ENCODE measurements at places on chromosomes 16 and 17.

GRCh38 chr16:66844342-66845079 is at the start of gene CA7:
CA7 (plus strand) TSS chr16:66844414; CDS start chr16:66844488, 74 bp downstream.
- no peak for DNase-seq

DNA sequence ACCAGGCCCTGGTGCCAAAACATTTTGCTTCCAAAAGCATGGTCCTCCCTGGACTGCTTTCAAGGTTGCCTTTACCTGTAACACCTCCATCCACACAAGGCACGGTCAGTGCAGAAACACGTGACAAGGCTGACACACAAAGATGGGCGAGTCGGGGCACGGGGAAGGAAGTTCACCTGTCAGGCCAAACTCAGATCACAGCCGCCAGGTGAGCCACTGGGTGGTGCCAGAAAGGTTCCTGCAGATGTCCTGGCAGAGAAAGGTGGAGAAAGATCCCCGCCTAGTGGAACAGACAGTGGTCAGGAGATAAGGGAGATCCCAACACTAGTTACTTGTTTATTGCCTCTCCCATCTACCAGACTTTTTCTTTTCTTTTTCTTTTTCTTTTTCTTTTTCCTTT is 155.3 kb downstream of the AIPL1 start:
- no peak for DNase-seq

DNA sequence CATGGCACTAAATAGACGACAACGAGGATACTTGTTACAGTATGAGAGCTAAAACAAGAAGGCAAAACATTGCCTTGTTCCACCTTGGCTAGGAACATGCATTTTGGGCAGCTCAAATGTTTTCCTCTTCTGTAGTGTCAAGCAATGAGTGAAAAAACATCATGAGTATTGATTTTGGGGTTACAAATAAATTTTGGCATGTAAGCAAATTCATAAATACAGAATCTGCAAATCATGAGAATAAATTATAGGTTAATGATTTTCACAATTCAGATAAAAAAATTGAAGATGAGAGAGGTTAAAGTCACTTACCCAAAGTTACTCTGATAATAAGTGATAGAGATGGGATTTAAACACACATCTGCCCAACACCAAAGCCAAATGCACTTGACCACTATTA is 28.4 kb upstream of the NUFIP2 start:
- no peak for DNase-seq

DNA sequence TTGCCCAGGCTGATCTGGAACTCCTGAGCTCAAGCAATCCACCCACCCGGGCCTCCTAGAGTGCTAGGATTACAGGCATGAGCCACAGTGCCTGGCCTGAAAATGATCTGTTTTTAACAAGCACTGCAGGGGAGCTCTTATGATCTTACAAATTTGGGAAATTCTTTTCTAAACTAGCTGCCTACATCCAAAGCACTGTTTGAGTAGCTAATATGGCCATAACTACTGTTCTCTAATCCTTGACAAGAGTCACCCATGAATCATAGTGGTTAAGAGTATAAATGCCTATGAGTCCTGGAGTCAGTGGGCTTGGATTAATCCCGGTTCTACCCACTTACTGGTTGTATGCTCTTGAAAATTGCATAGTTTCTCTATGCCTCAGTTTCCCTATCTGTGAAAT is 1.4 kb upstream of the CPPED1 start:
- DNase-seq, result no peak

DNA sequence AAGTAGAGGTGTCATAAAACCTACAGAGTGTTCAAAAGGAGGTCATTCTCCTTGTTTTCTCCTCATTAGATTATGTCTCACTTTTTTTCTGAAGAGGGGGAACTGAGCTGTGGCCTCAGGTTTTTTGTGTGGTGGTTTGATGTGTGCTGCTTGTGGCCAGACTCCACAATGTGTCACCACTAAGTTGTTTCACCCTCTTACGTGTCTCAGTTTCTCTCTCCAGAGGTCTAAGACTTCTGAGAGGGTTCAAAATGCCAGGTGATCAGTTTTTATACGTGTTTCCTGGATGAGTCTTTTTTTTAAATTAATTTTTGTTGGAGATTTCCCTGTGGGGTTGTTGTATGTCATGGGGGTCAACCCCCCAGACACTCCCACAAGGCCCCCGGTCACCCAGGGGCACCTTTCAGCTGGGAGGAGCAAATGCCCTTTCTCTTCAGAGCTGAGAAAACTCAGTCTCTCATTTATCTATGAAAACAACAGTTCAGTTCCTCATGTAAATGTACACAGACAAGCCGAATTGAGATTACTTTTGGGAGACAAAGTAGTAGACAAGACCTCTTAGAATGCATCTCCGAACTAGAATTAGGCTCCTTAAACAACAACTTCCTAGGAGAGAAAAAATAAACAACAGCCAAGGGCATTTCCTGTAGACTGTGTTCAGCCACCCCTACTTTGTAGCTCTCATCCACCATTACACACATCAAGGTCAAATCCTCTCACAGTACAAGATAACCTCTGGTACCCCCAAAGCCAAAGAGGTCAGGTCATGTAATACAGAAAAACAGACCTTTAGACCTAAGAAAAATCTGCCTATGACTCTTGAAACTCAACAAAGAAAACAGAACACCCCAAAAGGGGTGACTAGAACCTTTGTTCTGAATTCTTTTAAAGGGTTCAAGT is 23.9 kb upstream of the TMEM98 start:
- no peak for DNase-seq

DNA sequence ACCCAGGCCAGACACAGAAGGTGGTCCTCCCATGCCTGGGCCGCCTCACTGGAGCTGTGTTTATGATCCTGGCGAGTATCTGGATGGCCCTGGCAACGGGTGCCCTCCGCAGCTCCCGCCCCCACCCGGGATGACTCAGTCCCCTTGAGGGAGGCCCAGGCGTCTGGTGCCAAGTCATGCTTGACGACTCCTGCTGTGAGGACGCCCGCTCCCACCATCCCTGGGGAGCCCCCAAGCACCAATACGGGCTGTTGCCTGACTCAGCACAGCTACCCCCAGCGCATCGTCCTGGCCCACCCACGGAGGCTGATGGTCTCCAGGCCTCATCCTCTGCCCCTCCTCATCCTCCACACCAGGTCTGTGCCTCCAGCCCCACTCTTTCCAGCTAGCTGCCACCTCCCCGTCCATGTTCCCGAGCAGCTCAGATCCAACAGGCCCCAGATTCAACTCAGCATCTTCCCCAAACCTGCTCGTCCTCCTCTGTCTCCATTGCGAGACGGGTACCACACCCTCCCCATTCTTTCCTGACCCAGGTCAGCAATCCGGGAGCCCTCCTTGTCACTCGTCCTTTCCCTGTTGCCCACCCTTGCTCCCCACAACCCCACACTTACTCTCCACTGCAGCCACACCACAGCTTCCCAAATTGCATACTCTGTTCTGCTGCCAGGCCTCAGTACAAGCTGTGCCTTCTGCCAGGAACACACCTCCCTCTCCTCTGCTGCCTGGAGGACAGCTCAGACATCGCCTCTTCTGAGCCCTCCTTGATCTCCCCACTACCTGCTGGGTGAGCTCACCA is 2.6 kb downstream of the CAMKK1 start:
- no peak for DNase-seq

DNA sequence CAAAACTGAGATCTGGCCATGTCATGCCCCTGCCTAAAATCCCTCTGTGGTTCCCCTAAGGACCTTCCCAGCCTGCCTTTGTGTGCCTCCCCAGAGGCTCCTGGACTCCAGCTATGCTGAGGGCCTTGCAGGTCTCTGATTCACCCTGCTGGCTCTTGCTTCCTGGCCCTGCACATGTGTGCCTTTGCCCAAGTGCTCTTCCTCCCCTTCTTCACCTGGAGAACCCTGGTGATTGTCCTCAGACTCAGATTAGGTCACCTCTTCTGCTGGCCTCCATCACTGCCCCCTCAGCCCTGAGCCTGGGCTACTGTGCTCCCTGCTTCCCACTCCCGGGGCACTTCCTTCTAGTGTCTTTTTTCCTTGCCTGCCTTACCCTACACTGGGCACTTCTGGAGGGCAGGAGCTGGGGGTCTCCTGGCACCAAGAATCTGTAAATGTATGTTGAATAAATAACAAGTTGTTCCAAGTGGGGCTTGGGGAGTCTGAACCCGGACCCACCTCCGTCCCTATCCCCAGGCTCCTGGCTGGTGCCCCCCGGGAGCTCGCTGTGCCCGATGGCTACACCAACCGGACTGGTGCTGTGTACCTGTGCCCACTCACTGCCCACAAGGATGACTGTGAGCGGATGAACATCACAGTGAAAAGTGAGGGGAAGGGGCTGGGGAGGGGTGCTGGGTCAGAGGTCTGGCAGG is 7.8 kb downstream of the ITGA3 start:
- no peak for DNase-seq

DNA sequence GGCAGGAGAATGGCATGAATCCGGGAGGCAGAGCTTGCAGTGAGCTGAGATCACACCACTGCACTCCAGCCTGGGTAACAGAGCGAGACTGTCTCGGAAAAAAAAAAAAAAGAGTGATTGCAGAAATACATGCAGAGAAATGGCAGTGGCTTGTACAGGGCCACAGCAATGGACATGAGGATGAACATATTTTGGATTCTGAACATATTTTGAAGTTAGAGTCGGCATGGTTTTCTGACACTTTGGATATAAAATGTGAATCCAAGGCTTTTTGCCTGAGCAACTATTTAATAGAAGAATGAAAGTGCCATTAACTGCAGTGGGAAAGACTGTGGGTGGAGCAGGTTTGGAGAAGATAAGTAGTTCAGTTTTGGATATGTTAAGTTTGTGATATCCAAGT is 35.8 kb downstream of the CPD start:
- no peak for DNase-seq

DNA sequence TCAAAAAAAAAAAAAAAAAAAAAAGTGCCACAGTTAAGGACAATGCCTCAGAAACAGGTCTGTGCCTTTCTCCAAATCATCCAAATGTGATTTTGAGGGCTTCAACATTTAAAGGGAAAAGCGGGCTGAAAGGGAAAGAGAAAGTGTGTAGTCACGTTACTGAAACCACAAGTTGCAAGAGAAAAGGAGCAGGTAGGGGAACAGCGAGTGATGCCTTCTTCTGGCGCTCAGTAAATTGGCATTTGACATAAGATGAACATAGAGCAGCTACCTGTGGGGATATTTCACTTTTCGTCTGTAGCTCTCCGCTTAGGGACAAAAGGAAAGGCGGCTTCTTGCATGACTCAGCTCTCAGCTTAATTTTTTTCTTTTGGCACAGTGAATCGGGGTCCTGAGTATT is 11.1 kb downstream of the CMTM2 start:
- no peak for DNase-seq

GRCh38 chr17:61794792-61795191 is 68.5 kb downstream of the BRIP1 start:
- DNase-seq, result no peak

GRCh38 chr16:648071-648780 is 939 bp upstream of the WDR90 start:
- DNase-seq, result peak; percentile 17

DNA sequence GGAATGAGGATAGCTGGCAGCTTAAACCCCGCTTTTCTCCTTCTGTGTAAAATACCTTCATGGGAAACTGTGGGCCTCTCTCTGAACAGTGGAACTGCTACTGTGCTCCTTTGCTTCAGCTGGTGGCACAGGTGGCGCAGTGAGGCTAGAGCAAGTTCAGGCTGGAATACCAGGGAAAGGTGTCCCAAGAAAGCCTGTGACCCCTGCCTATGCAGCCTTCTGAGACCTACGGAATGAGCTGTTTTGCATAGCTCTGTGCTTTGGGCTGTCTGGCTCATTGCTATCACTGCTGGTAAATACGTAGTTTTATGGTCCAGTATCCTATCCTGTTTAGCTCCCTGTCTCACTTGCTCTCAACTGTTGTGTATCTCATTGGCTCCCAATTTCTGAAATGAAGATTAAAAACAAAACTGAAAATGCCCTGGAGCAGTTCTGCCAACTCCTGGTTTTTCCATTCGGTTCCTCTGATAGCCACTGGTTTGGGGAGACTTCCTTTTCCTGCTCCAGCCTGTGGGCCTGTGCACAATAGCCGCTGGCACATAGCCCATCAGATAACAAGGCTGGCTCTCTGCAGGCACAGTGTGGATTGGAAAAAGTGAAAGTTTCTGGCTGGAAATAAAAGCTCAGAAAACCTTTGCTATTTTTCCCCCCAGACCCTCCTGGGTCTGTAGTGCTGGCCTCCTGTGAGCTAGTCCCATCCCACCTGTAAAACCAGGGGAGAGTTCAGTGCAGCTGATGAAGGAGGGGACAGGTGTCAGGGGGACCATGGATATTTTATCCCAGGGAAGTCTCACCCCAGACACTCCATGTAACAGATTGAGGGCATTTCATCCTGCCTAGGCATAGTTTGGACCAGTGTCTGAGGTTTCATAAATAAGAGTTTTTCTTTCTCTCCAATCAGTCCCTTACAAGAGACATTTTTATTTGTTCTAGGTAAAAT is 24.0 kb downstream of the LIMD2 start:
- DNase-seq, result peak; percentile 59

GRCh38 chr17:559551-560431 is 154.8 kb downstream of the VPS53 start:
- no peak for DNase-seq

- DNase-seq, result peak; percentile 18
Measured at GRCh38 chr17:48037036-48037837, at the start of gene COPZ2. COPZ2 (minus strand) TSS chr17:48037797; CDS start chr17:48037777, 20 bp downstream.

DNA sequence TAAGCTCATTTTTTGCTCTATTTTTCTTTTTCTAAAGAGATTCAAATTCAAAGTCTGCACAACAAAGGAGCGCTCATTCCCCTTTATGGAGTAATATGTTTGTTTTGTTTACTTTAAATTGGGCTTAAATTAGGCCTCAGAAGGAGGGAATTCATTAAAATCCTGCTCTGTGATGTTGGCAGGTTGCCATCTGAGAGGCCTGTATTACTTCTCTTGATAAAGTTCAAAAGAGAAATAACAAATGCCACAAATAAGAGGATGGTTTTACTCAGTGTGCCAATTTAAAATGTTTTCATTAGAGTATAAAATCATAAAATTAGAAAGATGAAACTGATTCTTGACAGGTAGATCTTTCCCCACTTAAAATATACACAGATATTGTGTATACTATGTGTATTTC is 54.5 kb upstream of the HLF start:
- no peak for DNase-seq

GRCh38 chr17:56482229-56482628 is 111.3 kb upstream of the NOG start:
- no peak for DNase-seq

- DNase-seq, result no peak
Measured at GRCh38 chr16:87324411-87325275, 7.5 kb upstream of the C16orf95 start.

DNA sequence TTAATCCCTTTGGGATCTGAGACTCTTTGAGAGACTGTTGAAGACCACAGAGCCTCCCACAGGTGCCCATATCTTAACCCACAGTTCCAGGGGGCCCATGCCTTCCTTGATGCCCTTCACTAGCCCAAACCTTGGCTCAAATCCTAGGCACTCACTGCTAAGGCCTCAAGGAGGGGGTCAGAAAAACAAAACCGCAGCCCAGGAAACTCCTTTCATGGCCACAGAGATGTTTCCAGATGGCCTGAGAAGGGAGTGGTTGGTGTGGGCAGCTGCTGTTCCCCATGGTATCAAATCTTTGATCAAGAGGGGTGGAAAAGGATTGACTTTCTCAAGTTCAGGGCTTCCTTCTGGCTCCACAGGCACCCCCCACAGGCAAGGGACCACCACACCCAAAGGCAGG is 44.7 kb downstream of the CDH1 start:
- DNase-seq, result peak; percentile 83

Data from GF-D8 (cell line).